ENCODE measurements at places on chromosomes 5 and 9.

- DNase-seq: no peak
Measured at GRCh38 chr9:113720495-113720894, 155.6 kb upstream of the ZNF618 start.

- no peak for DNase-seq
Measured at GRCh38 chr5:166497496-166498104, 1793.8 kb upstream of the WWC1 start.

DNA sequence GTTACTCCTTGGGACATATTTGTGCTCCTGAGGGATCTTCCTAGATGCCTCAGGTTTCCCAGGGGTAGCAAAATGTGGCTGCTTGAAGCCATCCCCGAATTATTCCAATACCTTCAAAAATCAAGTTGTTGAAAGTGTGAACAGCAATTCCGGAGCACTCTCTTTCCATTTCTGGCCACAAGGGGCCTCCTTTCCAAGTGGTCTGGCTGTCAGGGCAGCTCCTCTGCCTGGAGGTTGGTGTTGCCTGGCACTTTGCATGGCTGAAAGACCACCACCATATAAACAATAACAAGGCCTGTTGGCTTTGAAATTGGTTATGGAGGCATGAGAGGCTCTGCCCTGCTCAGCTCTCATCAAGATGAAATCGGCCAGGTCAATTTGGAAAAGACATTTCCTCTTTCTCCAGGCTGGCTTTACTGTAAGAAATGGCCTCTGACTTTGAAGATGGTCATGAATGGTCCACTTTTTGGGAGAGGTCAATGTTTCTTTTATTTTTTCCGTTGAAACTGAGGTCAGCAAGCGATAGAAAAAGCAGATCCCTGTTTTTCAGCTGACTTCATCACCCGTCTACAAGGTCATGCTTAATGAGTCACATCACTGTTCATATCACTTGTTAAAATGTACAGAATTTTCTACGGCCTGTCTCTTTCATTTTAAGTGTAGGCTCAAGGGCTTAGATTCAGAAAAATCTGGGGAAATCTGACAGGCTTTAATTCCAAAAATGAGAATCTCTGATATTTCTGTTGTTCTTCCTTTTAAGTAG, 481.1 kb upstream of the ZNF608 start:
- peak; percentile 34 for DNase-seq

GRCh38 chr5:133921069-133921468, 47.4 kb downstream of the C5orf15 start:
- DNase-seq: no peak

DNA sequence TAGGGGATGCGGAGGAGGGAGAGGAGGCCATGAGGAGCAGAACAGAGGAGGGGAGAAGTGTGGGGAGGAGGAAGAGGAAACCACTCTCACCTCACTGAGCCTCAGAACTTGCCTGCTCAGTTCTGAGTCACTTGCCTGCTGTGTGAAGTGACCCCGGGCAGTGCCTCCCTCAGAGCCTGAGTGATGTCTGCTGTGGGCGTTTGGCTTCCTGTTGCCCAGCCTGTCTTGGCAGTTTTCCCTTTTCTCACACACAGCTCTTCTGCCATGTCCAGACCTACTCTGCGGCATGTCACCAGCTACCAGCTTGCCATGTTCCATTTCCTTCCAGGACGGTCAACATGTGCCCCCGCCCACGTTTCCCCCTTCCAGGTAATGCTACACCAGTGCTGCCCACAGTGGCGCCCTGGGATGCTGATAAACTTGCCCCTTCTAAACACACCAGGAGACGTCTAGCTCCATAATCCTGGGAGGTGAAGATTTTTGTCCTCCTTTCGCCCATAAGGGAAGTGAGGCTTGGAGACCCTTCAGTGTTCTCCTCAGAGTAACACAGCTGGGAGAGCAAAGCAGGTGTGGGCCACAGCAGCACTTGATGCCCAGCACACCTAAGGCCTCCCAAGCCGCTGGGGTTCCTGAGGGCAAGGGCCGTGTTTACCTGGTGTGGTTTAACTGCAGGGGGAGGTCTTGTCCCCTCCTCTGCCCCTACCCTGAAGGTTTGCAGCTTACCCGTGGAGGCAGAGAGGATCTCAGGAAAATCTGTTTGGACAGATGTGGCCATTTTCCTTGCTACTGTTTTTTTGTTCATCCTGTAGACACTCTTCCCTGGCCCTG, 63.8 kb upstream of the RNF130 start:
- peak; percentile 56 for DNase-seq

All from fibroblast of lung (primary cell).